ENCODE measurements at places on chromosomes 7 and 10.

- DNase-seq, result no peak
Observed at GRCh38 chr10:51224671-51225161, 150.4 kb downstream of the PRKG1 start.

DNA sequence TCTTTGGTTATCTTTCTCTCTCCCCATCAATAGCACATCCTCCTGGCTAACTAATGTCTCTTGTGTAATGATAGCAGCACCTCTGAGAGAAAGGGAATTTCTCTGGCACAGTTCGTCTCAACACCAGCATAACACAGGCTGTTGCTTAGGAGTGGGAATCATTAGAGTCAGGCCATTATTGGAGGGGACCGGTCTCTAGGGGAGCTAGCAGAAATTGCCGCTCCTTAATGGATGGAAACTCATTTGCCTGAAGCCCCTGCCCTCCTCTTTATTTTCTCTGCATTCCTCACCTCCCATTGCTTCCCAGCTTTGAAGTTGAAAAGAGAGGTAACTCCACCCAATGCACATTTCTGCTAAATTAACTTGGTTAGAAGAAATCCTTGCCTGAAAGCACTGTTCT lies 11.9 kb downstream of the LRRC4 start:
- no peak for DNase-seq

DNA sequence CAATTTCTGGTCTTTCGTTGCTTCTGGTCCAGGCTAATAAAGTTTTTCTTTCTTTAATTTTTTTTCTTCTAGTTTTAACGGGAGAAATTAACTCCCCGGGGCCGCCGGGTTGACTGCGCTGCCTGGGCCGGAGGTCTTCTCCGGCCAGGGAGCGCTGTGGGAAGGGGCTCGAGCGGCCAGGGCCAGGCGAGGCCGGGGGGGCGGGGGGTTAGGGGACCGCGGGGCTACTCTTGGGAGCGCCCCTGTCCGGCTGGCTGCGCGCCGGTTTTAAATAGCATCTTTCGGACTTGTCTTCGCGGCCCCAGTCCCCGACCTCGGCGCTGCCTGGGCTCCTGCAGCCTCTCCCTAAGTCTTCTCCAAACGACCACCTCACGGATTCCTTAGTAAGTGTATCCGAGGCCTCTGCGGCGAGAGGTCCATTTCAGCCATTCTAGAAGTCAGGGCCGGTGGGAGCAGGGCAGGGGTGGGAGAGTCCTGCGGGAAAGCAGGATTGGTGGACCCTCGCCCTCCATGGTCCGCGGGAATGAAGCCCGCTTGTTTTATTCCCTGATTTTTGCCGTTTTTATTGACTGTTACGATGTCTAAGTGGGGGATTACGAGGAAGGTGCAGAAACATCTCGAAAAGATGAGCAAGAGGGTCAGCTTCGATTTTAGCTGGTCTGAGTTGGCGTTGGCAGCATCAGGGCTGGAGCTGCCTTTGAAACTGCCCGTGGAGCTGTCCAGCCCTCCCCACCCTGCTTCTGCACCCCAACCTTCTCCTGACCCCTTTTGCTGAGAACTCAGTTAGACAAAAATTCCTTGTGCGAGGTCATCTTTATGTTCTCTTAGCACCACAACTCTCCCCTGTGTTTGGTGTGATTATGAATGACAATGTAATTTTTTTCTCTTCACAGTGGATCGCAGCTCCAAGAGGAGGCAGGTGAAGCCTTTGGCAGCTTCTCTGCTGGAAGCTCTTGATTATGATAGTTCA lies 555 bp downstream of the PHF14 start:
- DNase-seq, result peak; percentile 47

DNA sequence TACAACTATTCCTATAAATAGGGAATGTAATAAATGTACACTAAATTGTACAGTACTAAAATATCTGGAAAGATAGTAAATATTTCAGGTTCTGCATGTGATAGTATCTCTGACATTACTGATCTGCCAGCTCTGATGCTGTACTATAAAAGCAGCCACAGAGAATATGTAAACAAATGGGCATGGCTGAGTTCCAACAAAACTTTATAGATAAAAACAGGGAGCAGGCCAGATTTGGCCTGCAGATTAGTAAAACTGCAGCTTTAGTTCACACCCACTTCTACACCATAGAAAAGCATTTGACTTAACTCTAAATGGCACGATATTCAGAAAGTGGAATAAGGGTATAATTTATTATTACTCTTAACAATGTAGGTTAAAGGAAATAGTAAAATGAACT lies 18.8 kb upstream of the TLL2 start:
- DNase-seq, result no peak

DNA sequence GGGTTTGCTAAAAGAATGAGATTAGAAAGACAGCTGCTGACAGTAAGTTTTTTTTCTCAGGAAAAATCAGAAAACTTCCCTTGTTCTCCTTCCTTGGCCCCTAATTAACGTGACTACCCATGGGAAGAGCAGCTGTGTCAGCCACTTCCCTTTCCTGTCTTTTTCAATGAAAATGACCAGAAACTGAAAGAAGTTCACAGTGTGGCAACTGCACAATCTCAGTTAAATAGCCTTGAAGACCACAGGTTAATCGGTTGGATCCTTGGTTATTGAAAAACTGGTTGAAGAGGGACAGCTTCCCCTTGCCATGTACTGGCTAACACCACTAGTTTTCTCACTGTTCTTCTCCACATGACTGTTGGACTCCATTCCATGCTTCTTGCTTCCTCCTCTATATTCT lies 148.8 kb upstream of the AGR3 start:
- no peak for DNase-seq

DNA sequence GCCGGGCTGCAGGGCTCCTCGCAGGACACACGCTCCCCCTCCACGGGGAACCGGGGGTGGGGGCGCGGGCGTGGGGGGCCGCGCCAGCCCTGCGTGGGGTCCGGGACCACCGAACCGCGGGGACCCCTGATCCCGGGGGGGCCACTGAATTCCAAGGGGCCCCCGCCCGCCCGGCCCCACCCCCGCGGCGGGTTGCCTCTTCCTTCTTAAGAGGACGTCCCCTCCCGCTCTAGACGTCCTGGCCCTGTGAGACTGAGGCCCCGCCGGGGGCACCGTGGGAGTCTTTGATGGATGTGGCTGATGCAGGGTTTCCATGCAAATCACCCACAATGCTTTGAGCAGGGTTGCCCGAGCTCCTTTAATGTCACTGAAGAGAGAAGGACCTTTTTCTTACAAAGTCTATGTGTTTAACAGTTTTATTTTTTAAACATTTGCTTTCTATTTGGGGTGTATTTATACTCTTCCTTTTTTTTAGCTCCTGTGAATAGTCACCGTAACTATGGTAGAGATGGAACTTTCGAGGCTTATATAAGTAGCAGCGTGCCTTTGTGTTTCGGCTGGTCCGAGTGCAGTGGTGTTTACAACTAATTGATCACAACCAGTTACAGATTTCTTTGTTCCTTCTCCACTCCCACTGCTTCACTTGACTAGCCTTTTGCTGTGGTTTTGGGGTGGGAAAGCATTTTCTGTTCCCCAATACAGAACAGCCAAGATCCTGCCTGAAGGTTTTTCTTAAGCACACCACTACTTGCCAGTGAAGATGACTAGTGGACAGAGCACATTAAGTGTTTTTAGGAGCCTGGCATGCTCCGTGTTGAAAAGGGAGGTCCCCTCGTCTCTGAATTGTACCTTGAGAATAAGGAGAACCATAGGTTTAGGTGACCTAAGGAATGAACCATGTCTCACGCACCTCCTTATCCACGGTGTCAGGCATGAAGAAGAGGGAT lies 44.8 kb downstream of the PDIA4 start:
- DNase-seq, result peak; percentile 94

GRCh38 chr7:46649876-46650275 lies 728.8 kb upstream of the IGFBP3 start:
- no peak for DNase-seq

- DNase-seq, result no peak
Observed at GRCh38 chr7:29009947-29010346, 51.8 kb upstream of the TRIL start.

- no peak for DNase-seq
Observed at GRCh38 chr7:107594961-107595737, 15.1 kb downstream of the BCAP29 start.

DNA sequence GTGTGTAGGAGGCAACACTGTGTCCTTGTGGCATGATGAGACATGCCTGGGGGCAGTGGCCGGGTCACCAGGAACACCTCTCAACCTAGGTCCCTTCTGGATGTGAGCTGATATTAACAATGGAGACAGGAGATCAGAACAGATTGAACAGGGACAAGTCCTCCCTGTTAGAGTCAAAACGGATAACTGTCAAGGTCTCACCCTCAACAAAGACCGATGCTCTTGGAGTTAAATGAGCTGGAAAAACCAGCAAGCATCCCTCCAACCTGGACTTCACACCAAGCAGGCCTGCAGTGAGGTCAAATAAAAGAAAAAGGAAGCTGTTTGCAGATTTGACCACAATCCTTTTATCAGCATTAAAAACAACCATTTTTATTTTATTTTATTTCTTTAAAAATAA lies 49.0 kb downstream of the SLIT1 start:
- DNase-seq, result no peak

GRCh38 chr10:92240289-92241157 lies 50.4 kb downstream of the CPEB3 start:
- peak; percentile 76 for DNase-seq

GRCh38 chr10:128835361-128835760 lies 631.7 kb upstream of the MGMT start:
- no peak for DNase-seq

DNA sequence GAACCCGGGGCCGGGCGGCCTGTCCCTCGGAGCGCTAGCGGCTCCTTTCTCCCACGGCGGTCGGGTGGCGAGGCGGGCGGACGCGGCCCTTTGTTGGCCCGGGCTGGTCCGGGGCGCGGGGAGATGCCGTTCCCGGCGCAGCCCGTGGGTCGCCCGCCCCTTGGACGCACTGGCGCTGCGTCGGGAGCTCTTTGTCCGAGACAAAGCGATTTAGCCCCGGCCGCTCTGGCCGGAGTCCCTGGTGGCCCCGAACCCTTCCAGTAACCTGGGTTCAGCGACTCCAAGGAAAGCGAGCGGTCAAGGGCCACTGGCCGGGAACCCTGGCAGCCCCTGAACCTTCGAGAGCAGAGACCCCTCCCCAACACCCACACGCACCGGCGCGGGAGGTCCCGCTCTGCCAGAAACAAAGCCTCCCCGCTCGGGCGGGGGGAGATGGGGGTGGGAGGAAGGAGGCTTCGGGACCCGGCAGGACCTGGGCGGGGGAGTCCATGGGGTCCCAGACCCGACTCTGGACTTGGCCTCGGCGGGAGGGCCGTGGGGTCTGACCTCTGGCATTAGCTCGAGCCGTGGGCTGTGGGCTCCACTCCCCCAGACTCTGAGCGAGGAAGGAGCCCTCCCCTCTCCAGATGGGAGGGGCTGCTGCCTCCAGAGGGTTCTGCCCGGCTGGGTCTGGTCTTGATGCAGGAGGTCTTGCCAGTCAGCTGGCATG lies 836 bp downstream of the DPYSL4 start:
- no peak for DNase-seq

DNA sequence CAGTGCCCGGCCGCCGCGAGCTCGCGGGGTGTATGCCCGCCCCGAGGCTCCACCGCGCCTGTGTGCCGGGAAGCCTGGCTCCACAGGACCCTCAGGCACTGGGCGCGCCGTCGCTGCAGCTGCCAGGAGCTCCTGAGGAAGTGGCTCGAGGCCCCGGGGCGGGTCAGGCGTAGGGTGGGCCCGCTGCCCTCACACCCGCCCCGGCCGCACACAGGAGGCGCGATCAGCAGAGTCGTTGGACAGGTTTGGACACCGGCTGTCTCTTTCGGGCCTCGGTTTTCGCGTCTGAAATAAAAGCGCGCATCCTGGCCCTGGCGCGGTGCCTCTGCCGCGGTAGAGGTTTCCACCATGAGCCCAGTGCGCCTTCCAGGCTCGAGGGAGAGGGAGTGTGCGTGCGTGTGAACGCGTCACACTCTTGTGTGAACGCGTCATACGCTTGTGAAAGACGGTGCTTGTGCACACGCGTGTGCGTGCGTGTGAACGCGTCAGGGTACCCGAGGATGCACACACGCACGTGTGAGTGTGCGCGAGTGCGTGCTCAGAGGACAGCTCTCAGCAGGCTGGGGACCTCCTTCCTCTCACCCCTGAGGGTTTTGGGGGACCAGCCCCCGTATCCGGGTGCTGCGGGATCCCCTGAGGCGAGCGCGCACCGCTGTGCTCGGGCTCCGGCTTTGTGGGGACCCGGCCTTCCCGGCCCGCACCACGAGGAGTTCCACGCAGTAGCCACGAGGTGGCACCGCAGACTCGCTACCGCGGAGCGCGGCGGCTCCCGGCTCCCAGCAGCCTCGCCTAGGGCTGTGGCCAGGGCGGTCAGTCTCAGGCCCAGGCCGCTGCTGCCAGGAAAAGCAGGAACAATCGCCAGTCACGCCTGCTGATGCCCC lies 83.8 kb downstream of the BMS1 start:
- no peak for DNase-seq

DNA sequence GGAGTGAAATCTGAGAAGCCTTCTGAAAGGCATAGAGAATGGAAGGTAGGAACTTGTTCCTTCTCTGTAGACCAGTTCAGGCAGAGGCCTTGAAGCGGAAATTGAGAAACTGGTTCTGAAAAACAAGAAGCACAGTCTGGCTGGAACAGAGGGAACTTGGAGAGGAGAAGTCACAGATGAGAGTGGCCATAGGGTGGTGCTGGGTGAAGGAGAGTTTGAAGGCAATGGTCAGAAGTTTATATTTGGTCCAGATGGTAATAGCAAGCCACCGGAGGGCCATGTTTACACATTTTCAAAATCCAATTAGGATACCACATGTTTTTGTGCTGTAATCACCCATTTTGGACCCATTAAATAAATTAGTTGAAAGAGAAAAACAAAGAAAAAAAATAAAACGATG lies 692.5 kb downstream of the INHBA start:
- no peak for DNase-seq

- no peak for DNase-seq
Observed at GRCh38 chr7:44377134-44377463, 51.7 kb upstream of the CAMK2B start.

DNA sequence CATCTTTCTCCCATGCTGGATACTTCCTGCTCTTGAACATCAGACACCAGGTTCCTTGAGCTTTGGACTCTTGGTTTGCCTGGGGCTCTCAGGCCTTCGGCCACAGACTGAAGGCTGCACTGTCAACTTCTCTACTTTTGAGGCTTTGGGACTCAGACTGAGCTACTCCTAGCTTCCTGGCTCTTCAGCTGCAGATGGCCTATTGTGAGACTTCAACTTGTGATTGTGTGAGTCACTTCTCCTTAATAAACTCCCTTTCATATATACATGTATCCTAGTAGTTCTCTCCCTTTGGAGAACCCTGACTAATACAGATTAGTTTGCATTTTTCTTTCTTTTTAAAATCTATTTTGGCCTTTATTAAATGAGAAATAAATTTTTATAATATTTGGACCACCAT lies 276.2 kb upstream of the SEMA3C start:
- DNase-seq, result no peak

GRCh38 chr7:39434012-39434411 lies 132.2 kb upstream of the YAE1 start:
- no peak for DNase-seq

DNA sequence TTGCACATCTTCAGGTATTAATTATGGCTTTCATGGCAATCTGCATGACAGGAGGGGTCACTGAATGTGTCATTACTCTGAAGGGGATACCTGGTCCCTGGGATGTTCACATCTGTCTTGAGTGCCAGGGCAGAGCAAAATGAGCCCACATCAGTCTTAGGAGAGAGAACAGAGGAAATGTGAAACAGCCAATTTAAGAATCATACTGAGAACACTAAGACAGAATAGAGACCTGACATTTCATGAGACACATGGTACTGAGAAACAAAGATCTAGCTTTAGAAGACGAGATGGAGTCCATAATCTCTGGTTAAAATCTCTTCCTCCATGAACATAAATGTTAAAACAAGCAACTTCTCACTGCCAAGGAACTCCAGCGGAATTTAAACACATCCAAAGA lies 34.1 kb upstream of the FZD1 start:
- DNase-seq, result no peak

- no peak for DNase-seq
Observed at GRCh38 chr10:108788891-108789290, 1134.4 kb downstream of the XPNPEP1 start.
